ENCODE measurements at places on chromosomes 2 and 18.

DNA sequence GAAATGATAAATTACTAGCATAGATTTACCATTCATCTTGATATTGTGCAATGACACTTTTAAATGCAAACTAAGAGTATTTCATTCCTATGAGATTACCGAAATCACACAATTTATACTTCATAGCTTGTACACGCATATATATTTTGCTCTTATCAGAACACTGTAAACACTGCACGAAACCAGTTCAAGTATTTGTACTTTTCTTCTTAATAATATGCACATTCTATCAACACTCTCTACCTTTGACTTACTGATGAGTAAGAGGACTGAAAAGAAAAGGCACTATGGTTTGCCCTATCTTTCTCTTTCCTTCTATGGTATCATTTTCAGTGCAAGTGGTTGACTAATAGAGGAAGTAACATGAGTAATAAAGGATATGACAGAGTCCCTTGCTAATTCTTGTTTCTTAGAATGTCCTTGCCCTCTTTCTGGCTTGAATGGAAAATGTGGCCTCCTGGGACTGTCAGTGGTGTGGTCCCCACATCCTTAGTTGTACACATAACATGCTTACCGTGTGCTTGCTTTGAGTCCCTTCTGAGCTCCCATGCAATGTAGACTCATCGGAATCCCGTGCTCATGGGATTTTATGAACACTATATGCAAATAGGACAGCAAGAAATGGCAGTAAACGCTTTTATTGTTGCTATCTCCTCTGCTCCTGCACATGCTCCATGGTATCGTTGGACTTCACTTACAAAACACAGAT is 363.5 kb upstream of the TNP1 start:
- DNase-seq: no peak

GRCh38 chr2:211898702-211899101 is 639.9 kb downstream of the ERBB4 start:
- no peak for DNase-seq

DNA sequence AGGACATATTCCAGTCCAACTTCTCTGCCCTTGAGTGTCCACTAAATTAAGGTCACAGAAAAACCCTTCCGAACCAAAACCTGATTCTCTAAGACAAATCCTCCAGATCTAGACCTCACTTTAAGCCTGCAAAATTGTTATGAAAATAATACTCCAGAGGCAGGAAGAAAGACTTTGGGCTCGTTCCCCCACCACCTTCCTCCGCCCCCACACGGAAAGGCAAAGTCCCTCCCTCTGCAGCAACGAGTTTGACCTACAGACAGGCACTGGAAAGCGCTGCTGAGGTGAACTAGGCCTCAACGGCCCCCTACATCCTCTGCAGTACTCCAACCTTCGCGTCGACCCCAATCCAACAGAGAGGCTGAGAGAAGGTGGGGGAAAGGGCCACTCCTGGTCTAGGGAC is 808 bp downstream of the ATP5MC3 start:
- no peak for DNase-seq

- DNase-seq: no peak
These were observed 272.1 kb upstream of the DOK6 start for GRCh38 chr18:69128566-69128965.

- peak; percentile 50 for DNase-seq
These were observed 1.1 kb downstream of the COBLL1 start for GRCh38 chr2:164840458-164840929.

DNA sequence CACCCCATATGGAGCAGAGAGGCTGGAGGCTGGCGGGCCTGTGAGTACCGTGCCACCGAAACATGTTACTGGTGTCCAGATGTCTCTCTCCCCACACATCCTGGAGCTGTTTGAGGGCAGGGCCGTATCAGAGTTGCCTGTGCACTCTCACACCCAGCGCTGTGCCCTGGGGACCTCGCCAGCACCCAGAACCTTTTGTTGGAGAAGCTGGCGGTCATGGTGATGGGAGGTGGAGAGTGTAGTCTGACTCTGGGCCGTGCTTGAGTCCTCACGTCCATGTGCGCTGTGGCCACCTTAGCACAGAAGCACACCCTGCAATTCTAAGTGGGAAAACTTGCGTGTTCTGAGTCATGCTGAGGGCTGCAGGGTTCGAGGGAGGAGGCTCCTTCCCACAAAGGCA is 259.2 kb downstream of the NDUFA10 start:
- no peak for DNase-seq

GRCh38 chr2:188984680-188985079 is 10.5 kb downstream of the COL3A1 start:
- DNase-seq: no peak

Data from mesothelial cell of epicardium (in vitro differentiated cells).